ENCODE measurements at places on chromosomes 5 and 9. TPM values are rescaled to one million over a fixed set of nuclear protein-coding genes. Genes with fewer than 3 reads are reported as not detected.

DNA sequence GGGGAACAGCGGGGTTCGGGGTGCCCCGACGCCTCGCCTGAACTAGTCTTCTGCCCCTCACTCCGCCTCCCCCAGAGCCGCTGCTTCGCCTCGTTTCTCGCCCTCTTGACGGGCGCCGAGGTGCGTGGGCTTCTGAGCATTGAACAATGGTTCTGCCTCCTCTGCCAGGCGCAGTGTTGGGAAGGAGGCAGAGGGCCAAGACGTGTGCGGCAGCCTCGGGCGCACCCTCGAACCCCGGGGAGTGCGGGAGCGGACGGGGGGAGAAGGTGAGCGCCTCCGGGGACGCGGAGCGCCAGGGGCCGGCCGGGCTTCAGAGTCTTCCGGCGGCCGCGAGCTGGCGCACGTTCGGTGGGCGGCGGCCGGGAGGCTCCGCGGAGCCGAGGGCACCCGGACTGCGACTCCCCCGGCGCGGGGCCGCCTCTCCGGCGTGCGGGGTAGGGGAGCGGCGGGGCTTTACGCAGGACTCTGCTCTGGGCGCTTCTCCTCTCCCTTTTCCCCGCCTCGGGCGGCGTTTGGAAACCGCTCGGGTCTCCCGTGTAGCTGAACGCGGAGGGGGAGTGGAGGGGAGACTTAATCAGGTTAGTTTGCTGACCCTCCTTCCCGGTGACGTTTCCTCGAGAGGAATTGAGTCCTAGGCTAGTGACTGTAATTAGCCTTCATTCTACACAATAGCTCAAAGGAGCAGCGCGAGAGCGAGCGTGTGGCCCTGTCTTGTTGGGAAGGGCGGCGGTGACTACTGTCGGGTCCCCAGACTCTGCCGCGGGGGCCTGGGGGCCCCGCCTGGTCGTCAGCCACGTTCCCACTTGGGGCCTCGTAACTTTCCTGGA lies 1.1 kb downstream of the VLDLR start:
- peak overlapping the region; percentile 77 for H3K27ac ChIP-seq
- no peaks in the 10 kb centered on the region for H3K27me3 ChIP-seq
- H3K4me3 ChIP-seq, result peak overlapping the region; percentile 78
- peaks cover 9% of the 10 kb centered on the region for H3K4me1 ChIP-seq
- DNase-seq, result peak; percentile 74
- H3K36me3 ChIP-seq, result no peaks in the 10 kb centered on the region

The FRMD3 gene
- 10.8 TPM for total RNA-seq

DNA sequence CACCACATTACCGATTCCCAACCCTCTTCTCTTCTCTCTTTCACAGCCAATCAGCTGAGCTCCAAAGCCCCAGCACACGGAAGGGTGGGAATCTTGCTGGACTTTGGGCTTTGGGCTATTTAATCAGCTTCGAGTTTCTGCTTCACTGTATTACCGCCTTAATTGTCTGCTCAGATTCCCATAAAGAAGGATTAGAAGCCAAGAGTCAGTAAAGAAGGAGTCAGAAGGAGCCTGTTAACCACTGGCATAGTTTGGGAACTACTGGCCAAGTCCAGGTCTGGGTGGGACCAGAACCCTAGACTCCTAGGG lies 4.4 kb downstream of the SPRY4 start:
- H3K4me1 ChIP-seq, result peaks cover 66% of the 10 kb centered on the region
- no peak for DNase-seq
- peak overlapping the region; percentile 95 for H3K27ac ChIP-seq

DNA sequence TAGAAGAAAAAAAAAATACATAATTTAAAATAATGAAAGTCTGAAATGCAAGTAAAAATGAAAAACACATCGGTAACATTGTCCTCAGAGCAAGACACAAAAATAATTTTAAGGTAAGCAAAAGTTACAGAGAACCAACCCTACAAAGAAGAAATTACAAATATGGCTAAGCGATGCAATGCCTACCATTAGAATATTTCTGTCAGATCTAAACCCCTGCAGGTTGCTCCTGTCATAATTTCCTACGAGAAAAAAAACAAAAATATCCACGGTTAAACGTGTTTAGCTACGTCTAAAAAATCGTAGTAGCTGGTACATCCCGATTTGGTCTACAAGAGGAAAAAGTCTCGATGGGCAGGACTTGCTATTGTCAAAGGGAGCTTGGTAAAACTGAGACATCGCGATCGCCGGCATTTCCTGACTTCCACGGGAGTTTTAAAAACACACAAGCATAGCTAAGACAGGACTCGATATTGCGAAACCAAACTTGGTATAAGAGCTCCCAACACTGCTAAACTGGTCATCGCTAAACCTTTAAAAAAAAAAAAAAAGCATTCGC lies 1.1 kb upstream of the ANXA2R start:
- H3K27ac ChIP-seq, result peak overlapping the region; percentile 100
- peak; percentile 70 for DNase-seq
- H3K4me3 ChIP-seq, result peak overlapping the region; percentile 73
- no peaks in the 10 kb centered on the region for H3K4me1 ChIP-seq
- H3K27me3 ChIP-seq, result peaks cover 5% of the 10 kb centered on the region

- H3K36me3 ChIP-seq, result no peaks in the 10 kb centered on the region
- H3K27me3 ChIP-seq, result no peaks in the 10 kb centered on the region
- no peaks in the 10 kb centered on the region for H3K4me1 ChIP-seq
- H3K4me3 ChIP-seq, result no peak overlapping the region
- H3K27ac ChIP-seq, result no peak overlapping the region
Observed at GRCh38 chr5:139833525-139833924, 37.9 kb downstream of the PSD2 start.

- H3K36me3 ChIP-seq, result no peaks in the 10 kb centered on the region
- no peak for DNase-seq
- no peak overlapping the region for H3K4me3 ChIP-seq
- no peaks in the 10 kb centered on the region for H3K27me3 ChIP-seq
Observed at GRCh38 chr9:16147726-16148125, 594.9 kb downstream of the CCDC171 start.

DNA sequence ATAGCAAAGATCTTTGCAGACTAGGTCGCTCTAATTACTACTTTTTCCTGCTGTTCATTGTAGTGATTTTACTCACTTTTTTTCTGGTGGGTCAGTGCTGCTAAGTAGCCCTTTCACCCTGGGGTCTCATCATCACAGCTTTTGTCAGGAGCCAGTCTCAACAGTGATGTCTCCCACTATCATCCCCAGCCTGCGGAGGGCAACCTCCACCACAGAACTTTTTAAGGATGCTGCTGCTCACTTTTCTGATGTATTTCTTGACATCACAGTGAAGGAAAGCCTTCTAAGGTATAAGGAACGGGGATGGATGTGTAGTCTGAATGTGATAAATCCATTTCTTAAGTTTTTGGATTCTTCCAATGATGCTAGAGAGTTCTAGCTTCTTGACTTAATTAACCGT lies 242.5 kb upstream of the RIOK2 start:
- no peak for DNase-seq
- no peaks in the 10 kb centered on the region for H3K36me3 ChIP-seq
- no peaks in the 10 kb centered on the region for H3K27me3 ChIP-seq
- H3K27ac ChIP-seq, result no peak overlapping the region
- H3K4me1 ChIP-seq, result no peaks in the 10 kb centered on the region

DNA sequence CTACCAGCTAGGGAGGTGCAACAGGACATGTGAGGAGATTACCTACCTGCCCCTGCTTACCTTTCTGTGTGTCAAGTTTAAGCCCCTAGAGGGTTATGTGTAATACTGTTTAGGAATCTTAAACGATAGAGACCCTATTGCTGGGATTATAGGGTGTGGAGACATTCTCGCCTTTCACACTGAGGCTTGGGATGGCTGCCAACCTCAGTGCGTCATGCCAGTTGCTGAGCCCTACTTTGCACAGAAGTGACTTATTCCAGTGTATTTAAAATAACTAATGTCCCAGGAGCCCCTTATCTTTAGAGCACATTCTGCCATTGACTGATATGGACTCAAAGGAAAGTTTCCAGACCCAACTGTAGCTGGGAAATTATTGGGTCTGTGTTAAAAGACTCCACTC lies 76.6 kb upstream of the XPA start:
- DNase-seq, result no peak
- no peaks in the 10 kb centered on the region for H3K4me1 ChIP-seq
- no peaks in the 10 kb centered on the region for H3K36me3 ChIP-seq
- H3K4me3 ChIP-seq, result no peak overlapping the region
- H3K27ac ChIP-seq, result no peak overlapping the region
- H3K27me3 ChIP-seq, result no peaks in the 10 kb centered on the region

The IFNA4 gene
- not detected for total RNA-seq

The SELENOP gene
- total RNA-seq, result 884 TPM

The WDR31 gene
- total RNA-seq, result 2.6 TPM

The PCDHGB2 gene
- 3.8 TPM for total RNA-seq

The EFCAB9 gene
- total RNA-seq, result not detected

- DNase-seq, result no peak
- no peaks in the 10 kb centered on the region for H3K36me3 ChIP-seq
- H3K4me1 ChIP-seq, result no peaks in the 10 kb centered on the region
Observed at GRCh38 chr5:43020399-43020746, 19.7 kb downstream of the ANXA2R start.

The BARHL1 gene
- not detected for total RNA-seq

The PCDHA13 gene
- total RNA-seq, result 2.3 TPM

- no peaks in the 10 kb centered on the region for H3K36me3 ChIP-seq
- H3K4me1 ChIP-seq, result no peaks in the 10 kb centered on the region
- DNase-seq, result no peak
- no peak overlapping the region for H3K4me3 ChIP-seq
- H3K27me3 ChIP-seq, result peaks cover 18% of the 10 kb centered on the region
Observed at GRCh38 chr5:180172447-180173197, 36.4 kb downstream of the RASGEF1C start.

DNA sequence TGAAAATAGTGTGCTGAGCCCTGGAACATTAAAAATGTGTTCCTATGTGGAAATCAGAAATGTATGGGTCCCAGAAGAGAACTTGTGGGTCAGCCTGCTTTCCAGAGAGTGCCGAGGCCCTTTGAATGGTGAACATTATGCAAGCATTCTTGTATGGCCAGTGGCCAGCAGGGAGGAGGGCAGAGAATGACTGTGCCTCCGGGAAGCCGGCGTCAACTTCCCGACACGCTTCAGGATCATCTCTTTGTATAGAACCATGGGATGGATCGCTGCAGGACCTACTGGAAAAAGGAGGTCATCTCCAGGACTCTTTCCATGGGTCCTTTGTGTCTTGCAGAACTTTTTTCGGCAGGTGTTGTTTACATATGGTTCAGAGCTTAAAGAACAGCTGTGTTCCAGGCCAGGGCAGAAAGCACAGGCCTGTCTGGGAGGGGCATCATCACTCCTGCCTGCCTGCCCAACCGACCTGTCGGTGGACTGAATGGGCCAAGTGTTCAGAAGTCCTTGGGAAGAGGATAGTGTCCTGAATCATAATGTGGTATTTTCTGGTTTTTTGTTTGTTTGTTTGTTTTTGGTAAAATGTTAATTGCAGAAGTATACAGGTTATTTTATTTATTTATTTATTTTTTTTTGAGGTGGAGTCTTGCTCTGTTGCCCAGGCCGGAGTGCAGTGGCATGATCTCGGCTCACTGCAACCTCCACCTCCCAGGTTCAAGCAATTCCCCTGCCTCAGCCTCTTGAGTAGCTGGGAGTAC lies 9.0 kb downstream of the PRRC2B start:
- peaks cover 92% of the 10 kb centered on the region for H3K4me1 ChIP-seq
- H3K27me3 ChIP-seq, result no peaks in the 10 kb centered on the region

The SLC4A9 gene
- 0.23 TPM for total RNA-seq

DNA sequence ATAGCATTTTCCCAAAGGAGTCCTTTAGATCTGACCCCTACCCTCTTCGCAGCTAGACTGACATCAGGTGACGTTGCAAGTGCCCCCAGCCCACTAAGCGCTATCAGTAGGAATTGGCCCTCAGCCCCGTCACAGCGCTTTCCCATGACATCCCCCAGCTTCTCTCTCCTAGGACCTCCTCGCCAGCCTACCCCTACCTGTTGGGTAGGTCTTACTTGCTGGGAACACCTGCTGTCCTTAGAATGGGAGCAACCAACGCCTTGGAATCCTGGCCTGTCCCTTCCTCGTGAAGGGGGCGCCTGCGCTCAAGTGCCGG lies 584 bp upstream of the PIP5K1B start:
- peak overlapping the region; percentile 65 for H3K4me3 ChIP-seq
- H3K27ac ChIP-seq, result peak overlapping the region; percentile 85
- H3K4me1 ChIP-seq, result peaks cover 14% of the 10 kb centered on the region

GRCh38 chr9:98071737-98072136 lies 15.2 kb downstream of the NANS start:
- no peak overlapping the region for H3K4me3 ChIP-seq
- no peak for DNase-seq
- H3K4me1 ChIP-seq, result peaks cover 21% of the 10 kb centered on the region
- peak overlapping the region; percentile 47 for H3K27ac ChIP-seq
- peaks cover 8% of the 10 kb centered on the region for H3K36me3 ChIP-seq

GRCh38 chr9:77386187-77386586 lies 208.9 kb downstream of the VPS13A start:
- DNase-seq, result no peak
- peaks cover 4% of the 10 kb centered on the region for H3K36me3 ChIP-seq
- H3K4me1 ChIP-seq, result no peaks in the 10 kb centered on the region
- no peak overlapping the region for H3K27ac ChIP-seq
- no peaks in the 10 kb centered on the region for H3K27me3 ChIP-seq
- no peak overlapping the region for H3K4me3 ChIP-seq

DNA sequence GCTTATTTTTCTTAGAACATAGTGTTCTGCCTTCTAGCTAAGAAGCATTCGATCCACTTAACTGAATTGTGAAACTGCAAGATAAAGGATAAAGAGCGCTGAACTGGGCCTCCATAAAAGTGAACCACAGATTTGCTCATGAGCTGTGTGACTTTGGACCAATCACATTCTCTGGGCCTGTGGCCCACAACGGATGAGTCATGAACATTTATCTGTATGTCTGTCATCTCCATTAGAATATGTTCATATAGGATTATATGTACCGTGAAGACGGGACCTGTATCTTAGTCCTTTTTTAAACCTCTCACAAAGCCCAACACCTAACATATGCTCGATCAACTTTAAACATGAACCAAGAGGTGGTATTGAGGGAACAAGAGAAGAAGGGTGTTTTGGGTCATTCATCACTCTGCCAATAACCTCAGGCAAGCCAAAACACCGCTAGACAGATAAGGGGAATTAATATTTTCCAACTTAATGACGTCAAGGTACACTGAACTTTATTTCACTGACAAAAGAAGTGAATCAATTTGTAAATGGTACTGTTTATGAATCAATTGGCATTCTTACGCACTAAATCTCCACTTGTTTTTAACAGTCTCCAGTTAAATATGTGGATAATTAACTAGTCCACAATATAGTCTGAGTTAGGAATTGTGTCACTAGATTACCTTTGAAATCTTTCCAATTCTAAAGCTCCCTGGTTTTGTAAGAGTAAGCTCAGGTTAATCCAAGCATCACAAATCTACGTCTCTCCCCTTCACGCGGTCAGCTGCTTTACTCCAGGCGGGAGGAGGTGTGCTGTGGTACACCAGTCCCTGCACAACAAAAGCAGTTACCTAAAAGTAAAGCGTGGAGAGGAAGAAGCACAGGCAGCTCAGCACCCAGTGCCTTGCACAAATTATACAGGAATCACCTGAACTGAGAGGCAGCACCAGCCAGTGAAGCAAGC lies 1.6 kb downstream of the TMEM245 start:
- DNase-seq, result no peak
- no peaks in the 10 kb centered on the region for H3K36me3 ChIP-seq
- no peaks in the 10 kb centered on the region for H3K27me3 ChIP-seq
- H3K4me3 ChIP-seq, result peak overlapping the region; percentile 93

The LRRC70 gene
- total RNA-seq, result 2.4 TPM

The IL3 gene
- total RNA-seq, result not detected

Data from upper lobe of right lung (tissue), 1 donor.